NCI-H2029 (cell line): ENCODE measurements at places on chromosomes 6 and 20.

GRCh38 chr6:100809346-100809745 lies 71.8 kb downstream of the ASCC3 start:
- DNase-seq = no peak

DNA sequence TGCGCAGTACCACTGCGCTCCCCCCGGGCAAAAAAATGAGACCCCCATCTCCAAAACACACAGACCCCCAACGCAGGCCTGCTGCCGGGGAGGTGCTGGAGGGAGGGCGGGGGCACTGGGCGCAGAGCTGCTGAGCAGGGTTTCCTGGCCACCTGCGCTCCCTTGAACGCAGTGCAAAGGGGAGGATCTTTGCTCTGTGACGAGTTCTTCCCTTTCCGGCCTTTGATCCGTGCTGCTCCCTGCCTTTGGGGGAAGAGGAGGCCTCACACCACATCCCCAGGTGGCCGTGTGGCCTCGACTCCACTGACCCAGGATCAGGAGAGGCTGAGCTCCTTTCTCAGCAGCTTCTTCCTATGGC lies 8.9 kb upstream of the COL20A1 start:
- no peak for DNase-seq

DNA sequence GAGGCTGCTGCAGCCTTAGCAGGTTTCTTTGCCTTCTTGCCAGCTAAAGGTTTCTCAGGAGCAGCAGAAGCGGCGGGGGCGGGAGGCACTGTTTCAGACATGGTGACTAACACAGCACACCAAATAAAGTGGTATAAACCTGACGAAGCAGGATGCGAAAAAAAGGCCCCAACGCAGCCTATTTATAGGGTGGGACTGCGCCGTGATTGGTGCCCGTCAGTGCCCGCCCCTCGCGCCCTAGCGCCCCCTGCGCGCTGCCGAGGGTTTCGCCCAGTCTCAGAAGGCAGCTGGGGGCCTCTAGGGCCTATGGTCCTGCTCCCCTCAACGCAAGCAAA lies 55.0 kb downstream of the TRIM38 start:
- DNase-seq = peak; percentile 81

DNA sequence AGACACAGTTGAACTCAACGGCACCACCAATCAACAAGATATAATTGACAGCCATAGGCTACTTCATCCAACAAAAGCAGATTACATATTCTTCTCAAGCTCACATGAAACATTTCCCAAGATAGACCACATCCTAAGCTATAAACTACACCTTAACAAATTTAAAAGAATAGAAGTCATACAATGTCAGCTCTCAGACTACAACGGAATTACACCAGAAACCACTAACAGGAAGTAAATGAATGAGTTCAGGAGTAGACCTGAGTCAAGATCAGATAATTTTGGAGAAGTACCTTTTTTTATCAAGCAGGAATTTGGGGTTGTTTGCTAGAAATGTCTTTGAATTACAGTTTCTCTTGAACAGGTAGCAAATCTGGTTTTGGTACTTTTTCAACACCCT lies 237.8 kb downstream of the TBX18 start:
- DNase-seq = no peak

DNA sequence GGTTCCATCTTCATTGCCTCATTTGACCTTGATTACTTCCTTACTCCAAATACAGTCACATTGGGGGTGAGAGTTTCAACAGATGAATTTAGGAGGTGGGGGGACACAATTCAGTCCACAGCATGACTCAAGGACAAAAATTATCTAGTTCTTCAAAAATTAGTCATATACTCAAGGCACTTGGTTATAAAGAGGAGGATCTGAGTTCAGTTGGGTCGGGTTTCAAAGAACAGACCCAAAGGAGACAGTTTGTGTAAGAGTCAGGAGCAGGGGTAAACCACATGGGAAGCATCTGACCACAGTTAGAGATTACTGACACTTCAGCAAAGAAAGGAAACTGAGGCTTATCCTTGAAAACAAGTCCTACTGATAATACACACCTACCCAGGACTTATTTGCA lies 138.0 kb downstream of the TBC1D7 start:
- no peak for DNase-seq

DNA sequence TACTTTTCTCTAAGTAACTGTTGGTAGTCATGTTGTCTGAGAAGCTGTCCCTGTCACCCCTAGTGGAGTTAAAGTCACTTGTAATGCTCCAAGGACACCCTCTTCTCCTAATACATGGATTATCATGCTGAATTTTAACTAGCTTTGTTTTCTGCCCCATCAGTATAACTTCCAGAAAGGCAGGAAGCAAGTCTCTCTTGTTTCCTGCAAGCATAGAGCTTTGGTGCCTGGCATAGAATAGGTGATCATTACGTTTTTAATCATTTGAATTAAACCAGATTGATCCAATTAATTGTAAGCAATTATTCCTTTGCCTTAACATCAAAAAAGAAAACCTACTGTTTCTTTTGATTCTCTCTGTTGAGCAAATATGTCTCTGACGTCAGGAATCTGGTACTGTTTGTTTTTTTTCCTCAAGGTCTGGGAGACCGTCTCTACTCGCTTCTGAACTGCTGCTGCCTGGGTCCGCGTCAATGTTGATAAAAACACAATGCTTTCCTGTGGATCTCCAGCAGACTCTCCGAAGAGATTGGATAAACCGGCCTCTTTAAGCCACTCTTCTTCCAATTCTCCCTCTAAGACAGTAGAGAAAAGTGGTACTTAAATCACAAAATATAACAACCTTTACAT lies 71.8 kb downstream of the ARHGAP18 start:
- no peak for DNase-seq

DNA sequence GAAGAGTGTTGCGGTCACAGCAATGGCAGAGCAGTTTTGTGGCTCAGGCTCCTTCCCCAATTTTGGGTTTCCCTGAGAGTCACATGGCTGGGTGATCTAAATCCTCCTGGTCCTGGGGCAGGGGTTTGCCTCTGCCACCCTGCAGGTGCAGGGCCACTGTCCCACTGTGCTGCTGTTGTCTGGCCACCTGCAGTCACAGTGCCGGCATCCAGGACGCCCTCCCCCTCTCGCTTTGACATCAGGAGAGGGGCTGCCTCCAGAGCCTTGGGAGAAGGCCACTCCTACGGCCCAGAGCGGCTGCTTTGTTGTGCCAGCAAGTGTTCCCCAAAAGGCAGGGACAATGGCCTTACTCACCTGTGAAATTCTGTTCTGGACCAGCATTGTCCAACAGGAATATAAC lies 449.0 kb downstream of the QKI start:
- DNase-seq = no peak

GRCh38 chr20:51533291-51534172 lies 9.0 kb downstream of the NFATC2 start:
- DNase-seq = no peak

DNA sequence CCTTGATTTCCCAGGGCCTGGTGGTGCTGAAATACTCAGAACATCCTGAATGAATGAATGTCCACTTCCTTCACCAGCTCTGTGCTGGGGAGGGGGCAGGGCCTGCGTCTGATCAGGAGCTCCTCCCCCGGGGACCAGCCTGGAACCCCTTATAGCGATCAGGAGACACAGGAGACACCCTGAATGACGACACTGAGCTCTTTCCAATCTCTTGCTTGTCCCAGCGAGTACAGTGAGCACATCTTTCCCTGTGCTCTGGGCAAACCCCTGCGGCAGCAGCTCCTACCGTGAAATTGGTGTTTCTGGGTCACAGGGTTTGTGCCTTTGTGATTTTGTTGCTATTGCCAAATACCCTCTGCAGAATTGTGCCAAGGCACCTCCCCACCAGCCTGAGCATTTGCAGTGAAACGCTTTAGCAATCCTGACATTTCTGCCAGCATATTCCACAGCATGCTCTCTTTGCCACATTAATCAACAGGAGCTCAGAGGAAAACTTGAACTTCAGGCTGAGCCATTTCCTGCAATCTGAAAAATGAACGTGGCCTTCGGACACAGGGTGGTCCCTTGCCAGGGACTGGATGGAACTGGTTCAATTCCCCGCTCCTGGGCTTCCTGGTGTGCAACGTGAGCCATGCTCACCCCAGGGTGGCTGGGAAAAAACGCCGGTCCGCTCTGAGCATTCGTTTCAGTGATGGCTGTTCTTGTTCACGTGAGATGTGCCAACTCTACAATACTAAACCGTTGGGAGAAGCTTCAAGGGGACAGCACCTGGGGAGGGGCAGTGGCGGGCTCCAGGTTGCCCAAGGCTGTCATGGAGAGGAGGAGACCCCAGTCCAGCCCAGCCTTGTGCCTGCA lies 23.1 kb upstream of the MRGBP start:
- DNase-seq = no peak

- no peak for DNase-seq
Observed at GRCh38 chr6:53446151-53446550, 97.4 kb upstream of the ELOVL5 start.

GRCh38 chr20:10012464-10012863 lies 22.3 kb upstream of the ANKEF1 start:
- no peak for DNase-seq

DNA sequence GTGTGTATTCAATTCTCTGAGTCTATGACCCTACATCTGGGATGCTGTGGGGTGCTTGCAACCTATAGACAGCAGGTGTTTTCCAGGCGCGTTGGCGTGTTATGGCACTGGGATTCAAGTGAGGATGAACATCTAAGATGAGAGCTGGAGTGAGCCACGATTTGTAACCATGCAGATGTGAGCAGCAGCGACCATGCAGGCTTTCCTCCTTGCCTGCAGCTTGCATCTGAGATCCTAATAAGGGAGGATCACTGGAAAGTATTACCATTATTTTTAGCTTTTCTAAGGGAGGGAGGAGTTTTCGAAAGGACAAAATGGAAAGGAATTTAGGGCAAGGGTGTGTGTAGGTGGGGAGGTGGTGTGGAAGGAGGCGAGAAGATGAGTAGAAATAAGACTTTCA lies 216.7 kb downstream of the ATXN1 start:
- no peak for DNase-seq

DNA sequence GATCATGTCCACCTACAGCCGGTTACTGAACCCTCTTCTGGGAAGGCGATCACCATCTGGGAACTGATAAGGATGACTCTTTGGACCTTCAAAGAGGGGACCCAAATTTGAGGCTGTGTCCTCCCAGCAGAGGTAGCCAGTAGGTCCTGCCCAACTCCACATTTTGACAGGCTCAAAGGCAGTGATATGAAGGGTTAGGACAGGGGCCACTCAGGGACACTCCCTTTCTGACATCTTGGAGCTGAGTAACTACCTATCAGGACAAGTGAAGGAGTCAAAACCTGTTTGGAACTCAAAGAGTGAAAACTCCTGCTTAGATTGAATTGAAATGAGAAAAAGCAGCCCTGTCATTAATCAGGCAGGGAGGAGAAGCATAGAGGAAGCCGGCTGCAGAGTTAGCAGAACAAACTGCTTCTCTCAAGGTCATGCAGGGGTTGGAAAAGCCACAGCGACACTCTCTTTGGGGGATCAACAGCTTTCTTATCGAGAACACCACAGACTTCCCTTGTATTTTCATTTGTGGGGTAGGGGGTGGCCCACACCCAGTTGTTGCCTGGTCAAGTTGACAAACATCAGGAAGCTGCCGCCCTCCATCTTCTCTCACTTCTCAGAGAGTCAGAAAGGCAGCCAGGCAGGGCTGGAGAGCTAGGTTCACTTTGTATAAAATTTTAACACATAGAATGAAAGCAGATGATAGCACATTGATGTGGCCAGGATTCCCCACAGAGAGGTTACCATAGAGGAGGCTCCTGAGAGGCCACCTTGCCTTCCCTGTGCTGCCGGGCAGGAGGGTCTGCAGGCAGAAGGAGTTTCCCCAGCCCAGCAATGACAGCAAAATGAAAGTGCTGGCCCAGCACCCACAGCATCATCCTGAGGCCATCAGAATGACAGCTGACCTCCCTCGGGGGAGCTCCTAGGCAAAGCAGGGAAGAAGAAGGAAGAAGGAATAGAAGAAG lies 47.6 kb downstream of the AGPAT4 start:
- DNase-seq = no peak

DNA sequence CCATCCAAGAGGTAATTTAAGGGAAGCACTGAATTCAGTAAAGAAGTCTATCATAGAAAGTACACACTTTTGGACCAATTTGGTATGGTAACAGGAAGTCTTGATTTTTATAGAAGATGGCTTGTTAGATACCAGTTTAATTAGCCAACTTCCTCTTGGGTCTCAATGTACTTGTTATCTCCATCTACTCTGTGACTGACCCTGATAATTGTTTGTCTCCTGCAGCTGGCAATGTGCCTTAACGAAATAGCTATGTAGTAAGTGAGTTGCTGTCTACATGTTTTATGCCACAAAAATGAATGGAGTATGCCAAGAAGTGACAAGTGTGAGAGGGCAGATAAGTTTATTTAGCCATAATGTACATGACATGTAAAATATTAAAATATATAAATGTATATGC lies 410.5 kb upstream of the MAN1A1 start:
- no peak for DNase-seq

DNA sequence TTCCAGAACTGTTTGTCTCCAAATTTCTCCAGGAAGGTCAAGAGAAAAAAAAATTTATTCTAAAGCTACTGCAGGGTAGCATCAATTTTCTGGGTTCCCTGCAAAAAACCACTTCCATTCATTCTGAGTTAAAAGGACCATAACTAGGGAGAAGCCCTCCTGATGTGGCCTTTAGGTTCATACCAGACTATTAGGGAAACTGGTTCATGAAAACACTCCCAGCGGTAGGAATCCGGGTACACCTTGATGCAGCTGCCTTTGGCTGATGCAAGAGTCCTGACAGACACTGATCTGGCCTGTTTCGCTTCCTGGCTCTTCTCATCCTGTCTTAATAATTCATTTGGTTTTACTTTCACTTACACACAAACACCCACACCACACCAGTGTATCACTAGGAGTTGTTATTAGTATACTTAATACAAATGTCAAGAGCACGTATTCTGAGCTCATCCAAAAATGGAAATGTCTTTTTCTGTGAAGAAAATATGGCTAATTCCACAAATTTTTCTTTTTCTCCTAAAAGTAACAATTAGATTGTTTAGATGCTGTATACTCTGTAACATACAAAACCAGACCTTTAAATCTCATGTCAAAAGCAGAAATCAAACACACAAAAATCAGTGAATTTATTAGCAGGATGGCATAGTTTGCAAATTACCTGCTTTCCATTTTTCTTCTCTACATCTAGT lies 38.4 kb upstream of the ARHGAP18 start:
- DNase-seq = no peak

- peak; percentile 6 for DNase-seq
Observed at GRCh38 chr6:169326067-169326799, 72.6 kb upstream of the THBS2 start.

DNA sequence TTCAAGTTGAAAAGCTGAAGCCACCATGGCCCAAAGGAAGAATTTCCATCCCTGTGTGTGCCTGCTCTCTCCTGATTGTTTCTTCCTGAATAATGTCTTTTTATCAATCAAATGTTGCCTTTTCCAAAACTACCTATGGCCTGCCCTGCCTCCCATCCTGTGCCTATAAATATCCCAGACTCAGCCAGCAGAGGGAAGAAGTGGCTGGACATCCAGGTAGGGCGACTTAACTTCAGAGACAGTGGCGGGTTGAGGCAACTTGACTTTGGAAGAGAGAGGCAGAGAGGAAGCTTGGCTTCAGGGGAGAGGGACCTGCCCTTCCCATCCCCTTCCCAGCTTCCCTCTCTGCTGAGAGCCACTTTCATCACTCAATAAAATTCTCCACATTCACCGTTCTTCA lies 133.0 kb downstream of the LCA5 start:
- no peak for DNase-seq

- DNase-seq = no peak
Observed at GRCh38 chr20:46992640-46993035, 98.0 kb downstream of the EYA2 start.
